ENCODE measurements at places on chromosomes 11 and 22. TPM values are rescaled to one million over a fixed set of nuclear protein-coding genes. Genes with fewer than 3 reads are reported as not detected.

Gene TRPM5
- total RNA-seq, result not detected

Gene APOA5
- total RNA-seq, result not detected

Gene CRYBB3
- total RNA-seq, result 0.72 TPM

Gene SYTL2
- 36.5 TPM for total RNA-seq

Gene C11orf87
- 0.35 TPM for total RNA-seq

Gene CREB3L1
- total RNA-seq, result 47.4 TPM

Gene OR10V1
- not detected for total RNA-seq

DNA sequence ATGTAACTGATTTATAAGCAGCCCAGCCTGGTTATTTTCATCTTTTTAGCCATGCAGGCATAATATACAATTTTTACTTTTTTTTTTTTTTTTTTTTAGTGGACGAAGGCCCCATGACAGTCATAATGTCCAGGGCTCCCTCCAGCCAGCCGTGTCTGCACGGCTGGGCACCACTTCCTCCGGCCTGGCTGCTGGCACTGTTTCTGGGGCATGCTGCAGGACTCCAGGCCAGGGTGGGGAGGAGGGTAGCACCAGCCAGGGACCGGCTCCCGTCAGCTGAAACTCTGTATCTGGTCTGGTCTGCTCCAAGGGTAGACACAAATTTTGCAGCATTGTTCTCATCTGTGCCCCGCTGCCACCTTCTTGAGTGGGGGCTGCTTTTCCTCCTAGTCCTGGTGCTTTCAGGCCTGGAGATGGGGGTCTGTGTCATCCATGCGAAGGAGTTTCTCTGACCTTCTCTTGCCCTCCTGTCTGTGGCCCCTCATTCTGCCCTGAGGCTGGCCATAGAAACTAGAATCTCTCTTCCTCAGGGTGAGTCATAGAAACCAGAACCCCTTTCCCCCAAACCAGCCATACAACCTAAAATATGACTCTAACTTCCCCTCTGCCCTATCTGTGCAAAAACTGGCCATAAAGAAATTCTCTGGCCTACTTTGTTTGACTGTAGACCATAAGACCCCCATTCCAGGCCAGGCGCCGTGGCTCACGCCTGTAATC, 9.2 kb upstream of the RRP7A start:
- no peaks in the 10 kb centered on the region for H3K27me3 ChIP-seq
- H3K4me3 ChIP-seq, result no peak overlapping the region
- H3K4me1 ChIP-seq, result no peaks in the 10 kb centered on the region
- H3K27ac ChIP-seq, result no peak overlapping the region
- no peak for DNase-seq

DNA sequence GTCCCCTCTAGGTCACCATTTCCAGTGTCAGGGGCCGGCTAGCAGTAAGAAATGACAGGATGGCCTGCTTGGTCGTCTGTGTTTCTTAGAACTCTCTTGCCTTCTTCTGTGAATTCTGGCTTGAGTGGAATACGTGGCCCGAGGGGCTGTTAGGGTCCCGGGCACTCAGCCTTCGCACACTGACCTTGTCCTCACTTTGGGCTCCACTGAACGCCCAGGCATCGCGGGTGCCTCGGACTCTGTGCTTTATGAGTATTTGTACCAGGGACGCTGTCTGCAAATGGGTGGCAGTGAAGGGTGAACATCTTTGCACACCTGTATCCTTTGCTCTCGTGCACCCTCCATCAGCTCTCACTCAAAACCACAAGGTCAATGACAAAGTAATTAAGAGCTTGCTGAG, 123.4 kb upstream of the ANO1 start:
- peak; percentile 40 for DNase-seq
- H3K4me3 ChIP-seq, result no peak overlapping the region
- H3K27me3 ChIP-seq, result no peaks in the 10 kb centered on the region
- no peaks in the 10 kb centered on the region for H3K36me3 ChIP-seq
- no peak overlapping the region for H3K27ac ChIP-seq

DNA sequence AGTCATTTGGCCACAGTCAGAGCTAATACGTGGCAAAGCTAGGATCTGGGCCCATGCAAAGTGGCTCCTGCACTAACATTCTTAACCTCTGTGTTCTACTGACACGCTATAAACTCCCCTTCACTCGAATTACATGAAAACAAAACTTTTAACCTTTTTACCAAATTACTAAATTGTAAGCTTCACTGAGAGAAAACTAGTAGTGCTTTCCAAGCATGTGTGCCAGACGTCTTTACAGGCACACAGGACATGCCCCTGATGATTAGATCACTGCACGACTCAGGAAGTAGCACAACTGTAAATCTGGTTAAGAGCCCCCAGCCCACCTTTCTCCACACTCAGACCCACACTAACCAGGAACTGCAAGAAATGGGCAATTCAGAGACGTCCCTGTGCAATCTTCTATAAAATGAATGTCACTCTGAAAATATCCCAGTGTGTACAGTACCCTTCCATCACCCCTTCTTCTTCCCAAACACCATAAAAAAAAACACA, 16.1 kb downstream of the PHF21A start:
- peaks cover 17% of the 10 kb centered on the region for H3K4me1 ChIP-seq
- no peaks in the 10 kb centered on the region for H3K27me3 ChIP-seq
- no peaks in the 10 kb centered on the region for H3K36me3 ChIP-seq
- DNase-seq, result no peak
- no peak overlapping the region for H3K4me3 ChIP-seq

GRCh38 chr11:24253237-24253760, 243.6 kb upstream of the LUZP2 start:
- no peak overlapping the region for H3K4me3 ChIP-seq
- no peak overlapping the region for H3K27ac ChIP-seq
- no peaks in the 10 kb centered on the region for H3K36me3 ChIP-seq
- no peaks in the 10 kb centered on the region for H3K27me3 ChIP-seq
- DNase-seq, result no peak

DNA sequence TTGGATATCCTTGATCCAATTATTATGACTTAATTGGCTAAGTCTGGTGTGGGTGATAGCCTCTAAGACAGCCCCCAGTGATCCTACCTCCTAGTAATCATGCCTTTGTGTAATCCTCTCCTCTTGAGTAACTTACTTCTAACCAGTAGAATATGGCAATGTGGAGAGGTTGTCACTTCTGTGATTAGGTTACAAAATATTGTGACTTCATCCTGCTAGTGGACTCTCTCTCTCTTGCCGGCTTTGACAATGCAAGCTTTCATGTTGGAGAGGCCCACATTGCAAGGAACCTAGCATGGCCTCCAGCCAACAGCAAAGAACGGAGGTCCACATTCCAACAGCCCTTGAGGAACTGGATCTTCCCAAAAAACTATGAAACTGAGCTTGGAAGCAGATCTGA, 19.5 kb downstream of the YPEL4 start:
- no peaks in the 10 kb centered on the region for H3K27me3 ChIP-seq
- H3K4me3 ChIP-seq, result no peak overlapping the region
- DNase-seq, result no peak
- H3K4me1 ChIP-seq, result no peaks in the 10 kb centered on the region
- H3K27ac ChIP-seq, result no peak overlapping the region

- peaks cover 4% of the 10 kb centered on the region for H3K4me1 ChIP-seq
- no peaks in the 10 kb centered on the region for H3K36me3 ChIP-seq
- DNase-seq, result no peak
- H3K27ac ChIP-seq, result no peak overlapping the region
- H3K27me3 ChIP-seq, result no peaks in the 10 kb centered on the region
These were observed 43.5 kb downstream of the GGTLC2 start for GRCh38 chr22:22687638-22688500.

DNA sequence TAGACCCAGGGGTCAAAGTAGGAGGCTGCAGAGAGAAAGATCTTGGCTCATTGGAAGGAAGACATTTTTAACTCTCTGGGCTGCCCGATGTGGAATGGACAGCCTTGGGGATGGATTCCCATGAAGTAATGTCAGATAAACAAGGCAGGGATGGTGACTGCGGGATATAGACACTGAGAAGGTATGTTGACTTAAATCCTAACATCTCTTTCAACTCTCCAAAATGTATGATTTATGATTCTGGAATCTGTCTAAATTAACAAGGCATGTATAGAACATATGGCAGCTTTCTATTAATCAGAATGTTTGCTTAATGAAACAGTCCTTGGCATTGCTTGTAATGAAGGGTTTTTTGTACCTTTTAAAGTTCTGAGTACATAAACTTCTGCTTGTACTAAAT, 56.1 kb upstream of the VSTM5 start:
- no peaks in the 10 kb centered on the region for H3K4me1 ChIP-seq
- H3K27me3 ChIP-seq, result no peaks in the 10 kb centered on the region
- H3K36me3 ChIP-seq, result no peaks in the 10 kb centered on the region
- no peak for DNase-seq
- H3K4me3 ChIP-seq, result no peak overlapping the region
- no peak overlapping the region for H3K27ac ChIP-seq

- H3K4me3 ChIP-seq, result no peak overlapping the region
- H3K4me1 ChIP-seq, result peaks cover under 1% of the 10 kb centered on the region
- no peaks in the 10 kb centered on the region for H3K36me3 ChIP-seq
- peak; percentile 47 for DNase-seq
These were observed 6.1 kb downstream of the IFT27 start for GRCh38 chr22:36769541-36770512.

GRCh38 chr22:22716136-22716665, 71.8 kb downstream of the GGTLC2 start:
- no peaks in the 10 kb centered on the region for H3K36me3 ChIP-seq
- DNase-seq, result no peak
- peaks cover 8% of the 10 kb centered on the region for H3K27me3 ChIP-seq
- H3K4me1 ChIP-seq, result peaks cover 9% of the 10 kb centered on the region
- H3K4me3 ChIP-seq, result no peak overlapping the region
- H3K27ac ChIP-seq, result no peak overlapping the region

Data from upper lobe of right lung (tissue), 1 donor.